ENCODE measurements at places on chromosomes 1 and 21. TPM values are rescaled to one million over a fixed set of nuclear protein-coding genes. Genes with fewer than 3 reads are reported as not detected.

DNA sequence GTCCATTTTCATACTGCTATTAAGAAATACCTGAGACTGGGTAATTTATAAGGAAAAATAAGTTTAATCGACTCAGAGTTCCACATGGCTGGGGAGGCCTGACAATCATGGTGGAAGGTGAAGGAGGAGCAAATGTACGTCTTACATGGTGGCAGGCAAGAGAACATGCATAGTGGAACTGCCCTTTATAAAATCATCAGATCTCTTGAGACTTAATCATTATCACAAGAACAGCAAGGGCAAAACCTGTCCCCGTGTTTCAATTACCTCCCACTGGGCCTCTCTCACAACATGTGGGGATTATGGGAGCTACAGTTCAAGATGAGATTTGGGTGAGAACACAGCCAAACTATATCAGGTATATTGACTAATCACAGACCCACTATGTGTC lies 370.2 kb upstream of the USP24 start:
- no peak for DNase-seq

- DNase-seq: no peak
Measured at GRCh38 chr21:42404539-42404938, 837 bp downstream of the UBASH3A start.

DNA sequence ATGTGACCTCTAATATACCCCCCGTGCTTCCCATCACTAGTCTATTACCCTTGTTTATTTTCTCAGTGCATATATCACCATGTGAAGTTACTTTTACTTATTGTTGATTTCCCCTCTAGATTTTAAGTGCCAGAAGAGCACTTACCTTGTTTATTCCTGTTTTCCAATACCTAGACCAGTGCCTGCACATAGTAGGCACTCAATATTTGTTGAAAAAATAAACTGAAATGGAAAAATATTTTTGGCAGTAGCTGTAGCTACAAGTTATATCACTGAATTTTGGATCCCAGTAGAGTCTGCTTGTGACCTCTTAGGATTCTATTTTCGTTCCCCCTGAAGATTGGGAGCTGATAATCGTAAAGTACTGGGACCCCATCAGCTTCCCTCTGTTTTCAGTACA lies 32.0 kb upstream of the FOXE3 start:
- no peak for DNase-seq

- no peak for DNase-seq
Measured at GRCh38 chr1:59520194-59520593, 223.3 kb downstream of the FGGY start.

DNA sequence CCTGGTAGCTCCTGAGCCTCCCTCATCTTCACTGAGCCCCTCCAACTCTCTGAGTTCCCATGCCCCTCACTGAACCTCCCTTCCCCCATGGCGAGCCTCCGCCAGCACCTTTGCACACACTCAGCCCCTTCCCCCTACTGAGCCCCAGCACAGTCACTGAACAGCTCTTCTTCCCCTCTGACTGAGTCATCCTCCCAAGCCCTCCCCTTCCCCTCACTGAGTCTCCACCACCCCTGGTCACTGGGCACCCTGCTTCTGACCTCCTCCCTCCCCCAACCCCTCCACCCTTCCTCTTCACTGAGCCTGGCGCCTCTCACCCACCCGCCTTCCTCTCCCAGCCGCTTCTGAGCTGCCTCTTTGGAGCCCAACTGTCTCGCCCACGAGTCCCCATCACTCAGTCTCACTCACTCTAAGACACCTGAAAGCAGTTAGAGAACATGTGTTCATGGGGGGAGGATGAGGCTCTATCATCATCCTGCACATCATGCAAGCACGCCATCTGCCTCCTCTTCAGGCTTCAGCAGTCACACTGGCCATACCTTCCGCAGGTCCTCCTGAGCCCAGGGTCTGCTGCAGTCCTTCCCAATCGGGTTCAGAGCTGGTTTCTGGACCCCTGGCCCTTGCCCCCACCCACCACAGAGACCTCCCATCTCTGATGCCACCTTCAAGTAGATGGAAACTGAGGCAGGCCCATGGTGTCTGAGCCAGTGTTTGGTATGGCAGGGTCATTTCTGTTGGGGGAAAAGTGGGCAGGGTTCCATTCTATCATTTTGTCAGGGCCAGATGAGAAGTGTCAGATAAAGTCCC lies 2.0 kb upstream of the TRNP1 start:
- no peak for DNase-seq

DNA sequence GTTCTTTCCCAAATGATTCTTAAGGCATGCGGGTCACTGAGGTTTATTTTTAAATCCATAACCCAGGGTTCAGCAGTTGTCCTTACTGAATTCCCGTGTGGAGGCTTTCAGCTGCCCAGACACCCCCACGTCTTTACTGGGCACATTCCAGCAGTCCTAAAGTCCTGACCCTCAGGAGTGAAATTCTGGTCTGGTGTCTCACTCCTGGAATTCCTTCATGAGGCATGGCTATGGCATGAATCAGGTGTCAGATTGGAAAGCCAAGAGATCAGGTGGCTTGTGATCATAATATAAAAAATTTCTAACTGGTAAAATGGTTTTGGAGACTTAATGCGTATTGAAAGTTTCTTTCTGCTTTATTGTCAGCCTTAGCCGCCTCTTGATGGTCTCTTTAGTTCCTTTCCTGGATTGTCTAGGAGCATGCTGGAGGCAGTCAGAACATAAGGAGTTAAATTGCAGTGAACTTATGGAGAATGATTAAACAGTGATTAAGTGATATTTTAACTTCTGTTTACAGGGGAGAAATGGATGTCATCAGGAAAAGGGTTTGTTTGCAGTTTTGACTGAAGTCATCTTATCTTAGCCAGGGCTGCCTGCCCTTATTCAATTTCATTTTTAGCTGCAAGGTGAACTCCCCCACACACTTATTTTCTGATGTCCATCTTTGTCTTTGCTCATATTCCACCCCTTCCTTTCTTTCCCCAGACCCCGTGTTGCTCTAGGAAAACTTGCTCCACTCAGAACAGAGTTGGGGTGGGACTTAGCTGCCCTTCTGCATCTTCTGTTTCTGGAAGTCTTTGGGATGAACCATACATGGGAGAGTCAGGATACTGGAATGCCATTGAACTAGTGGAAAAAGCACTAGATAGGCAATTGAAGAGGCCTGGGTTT lies 25.7 kb upstream of the MACF1 start:
- DNase-seq: no peak

DNA sequence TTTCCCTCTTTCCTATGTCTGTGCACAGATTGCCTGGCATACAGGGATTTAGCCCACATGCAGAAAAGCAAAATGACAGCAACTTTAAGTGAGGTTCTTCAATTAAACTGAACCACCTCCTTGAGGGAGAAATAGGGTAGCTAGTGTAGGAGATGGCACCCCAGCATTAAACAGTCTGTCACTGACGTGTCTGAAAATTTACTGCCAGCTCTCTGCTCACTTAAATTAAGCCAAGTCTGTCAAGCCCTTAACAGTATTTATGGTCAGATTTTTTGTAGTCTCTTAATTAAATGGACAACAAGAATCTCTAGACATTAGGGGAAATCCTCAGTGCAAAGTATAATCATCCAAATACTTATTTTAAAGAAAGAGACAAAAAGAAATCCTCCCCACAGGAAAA lies 696.5 kb upstream of the PTBP2 start:
- no peak for DNase-seq

DNA sequence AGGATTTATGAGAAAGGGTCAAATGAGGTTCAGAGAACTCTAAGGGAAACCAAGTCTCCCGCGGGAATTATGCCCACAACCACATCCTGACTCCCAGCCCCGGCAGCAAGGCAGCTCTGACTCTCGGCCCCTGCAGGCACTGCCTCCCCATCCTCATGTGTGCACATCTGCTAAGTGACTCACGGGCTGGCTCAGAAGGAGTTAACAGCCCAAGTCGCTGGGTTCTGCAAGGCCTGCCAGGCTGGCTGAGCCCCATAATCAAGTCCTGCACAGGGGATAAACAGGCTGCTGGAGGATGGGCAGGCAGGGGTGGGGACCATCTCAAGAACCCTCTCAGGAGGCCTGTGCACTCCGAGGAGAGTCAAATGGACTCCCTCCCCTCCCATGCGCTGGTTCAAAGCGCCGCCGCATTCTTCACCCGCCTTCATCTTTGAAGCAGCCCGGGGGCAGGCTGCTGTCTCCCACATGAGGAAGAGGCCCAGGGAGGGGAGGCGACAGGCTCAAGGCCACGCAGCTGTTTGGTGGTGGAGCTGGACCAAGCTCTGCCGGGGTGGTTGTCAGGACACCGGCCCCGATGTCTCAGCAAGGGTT lies 344.3 kb downstream of the MATN1 start:
- peak; percentile 53 for DNase-seq

GRCh38 chr1:16191309-16191708 lies 21.1 kb downstream of the ARHGEF19 start:
- DNase-seq: no peak

- DNase-seq: no peak
Measured at GRCh38 chr1:43689289-43689688, 18.0 kb upstream of the ST3GAL3 start.

GRCh38 chr1:48853006-48853405 lies 76.3 kb upstream of the BEND5 start:
- DNase-seq: no peak

DNA sequence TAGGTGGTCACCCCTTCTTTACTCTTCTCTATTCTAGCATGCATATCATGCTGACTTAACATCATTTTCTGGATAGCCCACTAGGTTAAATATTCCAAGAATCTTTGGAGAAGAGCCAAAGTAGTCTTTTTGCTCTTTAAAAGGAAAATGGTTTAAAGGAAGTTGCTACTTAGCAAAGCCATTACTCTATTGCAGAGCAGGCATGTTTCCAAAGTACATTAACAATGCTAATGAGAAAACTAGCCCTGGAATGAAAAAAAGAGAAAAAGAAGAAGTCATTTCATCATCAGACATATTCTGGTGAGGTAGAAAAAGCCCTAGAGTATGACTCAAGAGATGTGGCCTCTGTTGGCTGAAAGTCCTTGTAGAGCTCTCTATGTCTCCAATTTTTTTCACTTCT lies 74.0 kb downstream of the NUF2 start:
- no peak for DNase-seq

GRCh38 chr21:14864211-14865021 lies 200.4 kb downstream of the NRIP1 start:
- peak; percentile 69 for DNase-seq

DNA sequence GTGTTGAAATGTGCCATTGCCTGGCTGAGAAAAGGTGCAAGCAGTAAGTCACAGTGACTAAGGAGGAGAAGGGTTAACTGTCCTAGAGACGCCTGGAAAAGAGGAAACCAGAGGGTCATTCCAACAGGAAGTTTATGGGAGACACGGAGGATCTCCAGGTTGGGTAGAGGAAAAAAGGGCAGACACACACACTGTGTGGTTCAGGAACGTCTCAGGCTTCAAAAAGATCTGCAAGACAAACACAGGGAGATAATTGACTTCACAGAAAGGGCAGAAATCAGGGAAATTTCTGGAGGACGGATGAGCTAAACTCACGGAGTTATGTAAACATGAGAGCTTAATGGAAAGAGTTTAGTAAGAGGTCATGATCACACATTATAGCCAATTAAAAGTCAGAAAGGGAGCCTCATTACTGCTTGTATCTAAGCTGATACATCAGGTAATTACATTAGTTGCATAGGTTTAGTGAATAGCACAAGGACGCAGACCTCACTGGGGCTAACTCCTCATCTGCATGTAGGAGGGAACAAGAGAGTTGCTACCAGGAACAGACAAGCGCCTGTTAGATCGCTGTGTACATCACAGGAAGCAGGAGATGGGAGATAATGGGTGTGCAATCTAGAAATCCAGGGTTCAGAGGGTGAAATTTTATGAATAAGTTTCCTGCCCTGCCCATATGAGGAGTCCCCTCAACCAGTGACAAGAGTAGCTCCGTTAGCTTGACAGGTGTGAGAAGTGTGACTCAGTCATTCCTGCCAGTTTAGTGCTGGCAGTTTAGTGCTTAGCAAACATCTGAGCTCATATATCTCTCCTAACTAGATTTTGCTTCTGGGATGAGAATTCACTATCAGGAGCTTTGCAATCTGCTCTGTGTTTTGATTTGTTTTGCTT lies 96.6 kb upstream of the TNR start:
- no peak for DNase-seq

DNA sequence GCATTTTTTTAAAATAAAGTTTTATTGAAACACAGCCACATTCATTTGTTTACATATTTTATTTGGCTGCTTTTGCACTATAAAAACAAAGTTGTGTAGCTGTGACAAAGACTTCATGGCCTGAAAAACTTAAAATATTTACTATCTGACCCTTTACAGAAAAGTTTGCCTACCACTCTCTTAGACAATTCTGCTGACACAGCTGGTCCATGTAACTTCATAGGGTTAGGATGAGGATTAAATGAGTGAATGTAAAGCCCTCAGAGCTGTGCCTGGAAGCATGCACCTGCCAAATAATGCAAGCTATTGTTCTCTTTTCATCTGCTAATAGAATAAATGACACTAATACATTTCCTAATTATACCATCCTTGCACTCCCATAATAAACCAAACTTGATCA lies 67.7 kb downstream of the FCRL5 start:
- no peak for DNase-seq

DNA sequence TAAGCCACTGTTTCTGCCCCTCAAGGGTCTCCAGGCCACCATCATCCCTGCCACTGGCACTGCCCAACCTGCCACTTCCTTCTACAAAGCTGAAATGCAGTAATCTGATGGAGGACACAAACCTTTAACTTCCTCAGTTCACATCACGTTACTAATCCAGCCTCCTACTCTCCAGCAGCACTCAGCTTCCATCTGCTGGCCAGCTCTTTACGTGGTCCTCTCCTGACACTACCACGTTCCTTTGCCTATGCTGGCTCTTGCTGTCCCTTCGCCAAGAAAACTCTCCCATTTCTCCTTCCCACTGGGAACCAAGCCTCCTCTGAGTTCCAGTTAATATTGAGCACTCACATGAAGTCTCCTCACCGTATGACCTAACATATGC lies 124.0 kb downstream of the EDEM3 start:
- no peak for DNase-seq

GRCh38 chr21:17988102-17988437 lies 168.9 kb upstream of the C21orf91 start:
- DNase-seq: no peak

GRCh38 chr1:24418898-24419628 lies 3.5 kb downstream of the NIPAL3 start:
- DNase-seq: peak; percentile 59

GRCh38 chr1:207648334-207649209 lies 3.6 kb downstream of the CR1L start:
- DNase-seq: no peak

MPL gene
- 0.79 TPM for total RNA-seq

CACNA1S gene
- 0.09 TPM for total RNA-seq

COA6 gene
- 35.6 TPM for total RNA-seq

PTPRU gene
- 22.6 TPM for total RNA-seq

IVL gene
- total RNA-seq: not detected

FLG2 gene
- not detected for total RNA-seq

CLCA4 gene
- not detected for total RNA-seq

IL6R gene
- total RNA-seq: 11.6 TPM

PPM1J gene
- total RNA-seq: 5.5 TPM

KCNJ15 gene
- 0.47 TPM for total RNA-seq

KCNA3 gene
- total RNA-seq: 0.56 TPM

DIO1 gene
- total RNA-seq: not detected

OBSCN gene
- 196 TPM for total RNA-seq
